ENCODE measurements at places on chromosomes 7 and 10. TPM values are rescaled to one million over a fixed set of nuclear protein-coding genes. Genes with fewer than 3 reads are reported as not detected.

Gene CTAGE8
- polyA plus RNA-seq = 2.5 TPM

Gene REEP3
- 10.0 TPM for polyA plus RNA-seq

Gene CDHR3
- polyA plus RNA-seq = 0.66 TPM

Gene KDM7A
- 6.6 TPM for polyA plus RNA-seq

Gene ADAMTS14
- 0.59 TPM for polyA plus RNA-seq

Gene TNKS2
- 13.0 TPM for polyA plus RNA-seq

Gene LLCFC1
- polyA plus RNA-seq = not detected

Gene APBB1IP
- polyA plus RNA-seq = 0.98 TPM

Gene MMRN2
- 6.4 TPM for polyA plus RNA-seq

Gene WDR86
- 0.28 TPM for polyA plus RNA-seq

Gene CPXM2
- polyA plus RNA-seq = 1.5 TPM

Gene GCK
- 0.18 TPM for polyA plus RNA-seq

Gene ASAH2
- polyA plus RNA-seq = 0.20 TPM

Gene DYDC2
- polyA plus RNA-seq = 0.77 TPM

Gene LEP
- 0.02 TPM for polyA plus RNA-seq

Gene TMEM176B
- 5.7 TPM for polyA plus RNA-seq

Gene GPER1
- polyA plus RNA-seq = 0.81 TPM

Gene TMEM140
- polyA plus RNA-seq = 1.9 TPM
